ENCODE measurements at places on chromosomes 12 and 14.
A peak's percentile ranks its signal among the peaks of the same experiment; 100 is the strongest.

- no peak for DNase-seq
Observed at GRCh38 chr14:42002141-42002540, 395.5 kb downstream of the LRFN5 start.

DNA sequence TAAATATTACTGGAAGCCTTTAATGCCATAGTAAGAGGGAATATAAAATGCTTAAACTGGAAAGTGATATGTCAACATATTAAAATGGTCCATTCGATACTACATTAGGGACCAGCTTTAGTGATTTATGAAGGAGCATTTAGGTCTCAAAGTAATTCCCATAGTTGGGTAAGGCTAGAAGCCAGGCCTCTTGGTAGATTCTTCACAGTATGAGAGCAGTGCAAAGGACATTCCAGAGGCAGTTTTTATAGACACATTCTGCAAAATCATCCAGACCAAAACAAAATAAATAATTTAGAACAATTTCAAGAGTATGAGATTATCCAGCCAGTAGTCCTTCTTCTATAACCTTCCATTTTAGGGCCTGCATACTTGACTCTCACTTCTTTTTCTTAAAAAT is 142.6 kb upstream of the PDZRN4 start:
- DNase-seq = no peak

- no peak for DNase-seq
Observed at GRCh38 chr12:125944446-125944845, 879.2 kb downstream of the AACS start.

DNA sequence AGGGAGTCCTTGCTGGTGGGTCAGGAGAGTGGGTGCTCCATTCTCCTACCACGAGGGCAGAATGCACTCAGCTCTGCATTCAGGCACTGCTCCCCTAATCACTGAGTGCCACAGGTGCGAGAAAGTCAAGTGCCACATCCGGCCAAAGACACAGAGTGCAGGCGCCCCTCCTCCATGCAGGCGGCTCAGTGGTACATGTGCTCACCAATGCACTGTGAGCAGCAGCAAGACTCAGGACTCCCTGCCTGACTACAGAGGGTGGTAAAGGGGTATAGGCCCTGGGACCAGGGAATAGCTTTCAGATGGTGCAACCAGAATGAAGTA is 32.9 kb downstream of the ZFYVE21 start:
- DNase-seq = peak; percentile 92

- DNase-seq = no peak
Observed at GRCh38 chr12:66587912-66588311, 91.0 kb downstream of the GRIP1 start.

Data from OCI-LY7 (cell line).